Suprapubic skin (tissue), 4 donors: ENCODE measurements at places on chromosomes 6 and 20.

DNA sequence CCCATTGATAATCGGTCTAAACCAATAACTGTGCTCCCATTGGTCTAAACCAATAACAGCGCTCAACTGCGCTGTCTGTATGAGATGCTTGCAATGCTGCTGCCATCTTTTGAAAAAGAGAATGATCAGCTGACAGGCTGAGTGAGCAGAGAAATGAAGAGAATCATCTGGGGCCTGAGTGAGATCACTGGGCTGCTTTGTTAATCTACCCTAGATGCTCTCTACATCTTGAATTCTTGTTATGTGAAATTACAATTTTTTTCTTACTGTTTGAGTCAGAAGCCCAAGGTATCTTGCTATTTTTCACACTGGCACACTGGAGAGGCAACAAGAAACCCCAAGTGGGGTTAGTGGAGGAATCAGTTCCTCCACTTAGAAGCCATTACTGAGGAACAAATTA is 91.5 kb upstream of the GCM1 start:
- DNase-seq = no peak

DNA sequence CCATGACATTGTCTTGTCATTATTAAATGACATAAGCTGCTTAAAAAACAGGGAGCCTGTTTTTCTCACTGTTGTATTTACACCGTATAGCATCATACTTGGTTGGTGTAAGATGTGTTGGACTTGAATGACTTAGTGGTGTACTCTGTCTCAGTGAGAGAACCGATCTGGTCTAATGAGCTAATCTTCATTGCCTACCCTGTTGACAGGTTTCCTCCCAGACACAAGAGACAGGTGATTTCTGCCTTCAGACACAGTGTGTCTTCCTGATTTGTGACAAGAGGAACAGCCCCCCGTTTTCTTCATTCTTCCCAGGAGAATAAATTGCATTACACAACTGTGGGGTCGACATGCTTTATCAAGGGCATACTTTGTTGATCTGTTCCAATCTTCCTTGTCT is 137.2 kb upstream of the ID4 start:
- no peak for DNase-seq

DNA sequence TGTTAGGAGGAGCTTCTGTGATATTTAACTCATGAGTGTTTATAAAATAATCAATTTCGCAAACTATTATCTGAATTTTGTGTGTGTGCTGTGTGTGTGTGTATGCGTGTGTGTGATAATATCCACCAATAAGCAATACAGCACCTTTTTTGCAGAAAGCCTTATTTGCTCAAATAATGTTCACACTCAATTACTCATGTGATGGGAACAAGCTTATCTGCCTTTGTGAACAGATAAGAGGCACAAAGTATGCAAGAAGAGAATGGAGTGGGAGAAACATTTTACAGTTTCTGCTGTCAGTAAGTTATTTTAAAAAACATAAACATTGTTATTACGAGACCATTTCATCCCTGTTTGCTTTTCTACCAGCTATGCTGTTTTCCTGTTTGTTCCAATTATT is 36.7 kb upstream of the PTPRK start:
- no peak for DNase-seq

GRCh38 chr6:37848371-37848770 is 28.8 kb downstream of the ZFAND3 start:
- no peak for DNase-seq
